ENCODE measurements at places on chromosomes 5 and 9. TPM values are rescaled to one million over a fixed set of nuclear protein-coding genes. Genes with fewer than 3 reads are reported as not detected.

DNA sequence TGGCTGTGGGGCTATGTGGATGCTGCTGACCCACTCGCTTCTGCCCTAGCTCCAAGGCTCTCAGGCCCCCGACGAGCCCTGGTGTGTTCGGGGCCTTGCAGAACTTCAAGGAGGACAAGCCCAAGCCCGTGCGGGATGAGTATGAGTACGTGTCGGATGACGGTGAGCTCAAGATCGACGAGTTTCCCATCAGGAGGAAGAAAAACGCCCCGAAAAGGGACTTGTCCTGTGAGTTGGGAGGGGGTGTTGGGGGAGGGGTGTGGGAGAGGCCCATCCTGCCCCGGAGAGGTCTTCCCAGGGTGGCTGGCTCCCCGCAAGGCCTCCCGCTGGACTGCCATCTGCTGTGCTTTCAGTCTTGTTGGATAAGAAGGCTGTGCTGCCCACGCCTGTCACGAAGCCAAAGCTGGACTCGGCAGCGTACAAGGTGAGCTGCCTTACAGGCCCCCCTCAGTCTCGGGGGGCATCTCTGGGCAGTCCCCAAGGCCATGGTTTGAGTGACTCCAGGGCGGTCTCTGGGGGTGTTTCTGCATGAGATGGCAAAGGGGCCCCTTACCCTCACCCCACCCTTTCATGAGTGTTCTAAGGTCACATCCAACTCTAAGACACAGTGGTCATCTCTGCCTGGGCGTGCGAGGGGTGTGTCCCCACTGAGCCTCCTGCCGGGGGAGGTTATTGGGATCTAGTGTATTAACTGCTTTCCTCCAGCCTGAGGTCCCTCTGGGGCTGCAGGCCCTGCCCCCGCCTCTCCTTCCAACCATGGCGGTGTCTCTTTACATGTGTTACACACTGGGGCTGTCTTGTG, 89.5 kb downstream of the PHF2 start:
- peak; percentile 62 for DNase-seq

Gene NACC2
- 29.5 TPM for total RNA-seq

- no peak for DNase-seq
Observed at GRCh38 chr5:97670447-97670846, 487.4 kb upstream of the RIOK2 start.

- no peak for DNase-seq
Observed at GRCh38 chr9:32344551-32345182, 39.8 kb upstream of the ACO1 start.

GRCh38 chr5:138770291-138770690, 17.1 kb downstream of the CTNNA1 start:
- DNase-seq = no peak

Gene FCHO2
- 57.9 TPM for total RNA-seq

- DNase-seq = peak; percentile 2
Observed at GRCh38 chr9:117125531-117125930, 289.3 kb downstream of the ASTN2 start.

Data from left lung (tissue), 14 donors.